Bronchial smooth muscle cell (primary cell): ENCODE measurements at places on chromosomes 16 and 17. TPM values are rescaled to one million over a fixed set of nuclear protein-coding genes. Genes with fewer than 3 reads are reported as not detected.

The BCL7C gene
- 19.3 and 38.3 TPM in 2 replicates for total RNA-seq

The TMEM238L gene
- total RNA-seq, result not detected in 2 replicates

The TMC6 gene
- 0.47 and 1.5 TPM in 2 replicates for total RNA-seq

The MYADML2 gene
- total RNA-seq, result not detected in 2 replicates

The PITPNM3 gene
- total RNA-seq, result 0.26 and 0.63 TPM in 2 replicates

The CMTM2 gene
- total RNA-seq, result not detected in 2 replicates

The PSME3 gene
- 42.0 and 50.3 TPM in 2 replicates for total RNA-seq

The TNK1 gene
- 0.09 and 0.32 TPM in 2 replicates for total RNA-seq

The CYBA gene
- 192 and 434 TPM in 2 replicates for total RNA-seq

The PTX4 gene
- not detected in 2 replicates for total RNA-seq
